ENCODE measurements at places on chromosomes 5 and 9. TPM values are rescaled to one million over a fixed set of nuclear protein-coding genes. Genes with fewer than 3 reads are reported as not detected.

GRCh38 chr5:74670396-74671038 lies 14.5 kb upstream of the HEXB start:
- DNase-seq = no peak

SLC35D2 gene
- 38.5 TPM for total RNA-seq

DNA sequence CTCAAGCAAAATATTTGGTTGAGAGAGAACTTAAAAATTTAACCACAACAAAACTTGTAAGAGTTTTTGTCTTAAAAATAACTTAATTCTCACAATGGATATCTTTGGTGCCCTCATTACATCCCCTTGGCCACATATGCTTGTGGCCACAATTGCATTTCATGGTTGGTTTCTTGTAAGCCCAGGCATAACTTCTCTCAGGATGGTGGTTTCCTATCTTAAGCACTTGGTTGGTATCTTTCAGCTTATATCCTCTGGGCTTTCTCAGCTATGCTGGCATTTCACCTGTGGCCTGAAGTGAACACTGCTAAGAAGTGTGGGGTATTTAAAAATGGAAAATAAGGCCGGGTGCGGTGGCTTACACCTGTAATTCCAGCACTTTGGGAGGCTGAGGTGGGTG lies 212.4 kb upstream of the MEF2C start:
- no peak for DNase-seq

DNA sequence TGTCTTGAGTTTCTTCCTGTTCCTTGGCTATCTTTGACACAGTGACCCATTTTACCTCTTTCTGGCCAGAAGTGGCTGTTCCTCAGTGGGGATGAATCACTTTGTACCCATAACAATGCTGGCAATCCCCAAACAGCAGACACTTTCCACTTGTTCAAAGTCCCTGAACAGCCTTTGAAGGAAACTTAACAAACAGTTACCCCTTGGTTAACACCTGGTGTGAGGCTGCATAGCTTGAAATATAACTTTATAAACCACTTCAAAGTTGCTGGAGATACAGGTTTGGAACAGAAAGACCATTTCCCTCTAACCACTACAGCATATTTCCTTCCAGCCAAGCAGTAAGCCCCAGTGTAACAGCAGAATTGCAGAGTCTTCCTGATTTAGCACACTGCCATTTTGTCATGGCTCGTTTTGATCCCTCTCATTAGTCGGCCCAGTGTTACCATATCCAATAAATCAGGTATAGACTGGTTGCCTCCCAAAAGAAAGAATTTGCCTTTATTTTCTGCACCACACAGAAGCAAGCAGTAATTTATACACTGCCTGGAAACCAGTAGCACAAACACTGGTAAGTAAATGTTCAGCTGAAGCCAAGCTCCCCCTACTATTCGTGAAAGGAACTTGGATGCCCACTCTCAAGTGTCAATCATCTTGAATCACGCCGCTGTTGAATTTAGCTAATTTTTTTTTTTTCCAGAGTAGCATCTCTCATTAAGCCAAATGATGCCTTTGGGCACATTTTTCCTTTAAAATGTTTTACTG lies 225.9 kb downstream of the PIK3R1 start:
- DNase-seq = no peak

ORM2 gene
- 1.2 TPM for total RNA-seq

DNA sequence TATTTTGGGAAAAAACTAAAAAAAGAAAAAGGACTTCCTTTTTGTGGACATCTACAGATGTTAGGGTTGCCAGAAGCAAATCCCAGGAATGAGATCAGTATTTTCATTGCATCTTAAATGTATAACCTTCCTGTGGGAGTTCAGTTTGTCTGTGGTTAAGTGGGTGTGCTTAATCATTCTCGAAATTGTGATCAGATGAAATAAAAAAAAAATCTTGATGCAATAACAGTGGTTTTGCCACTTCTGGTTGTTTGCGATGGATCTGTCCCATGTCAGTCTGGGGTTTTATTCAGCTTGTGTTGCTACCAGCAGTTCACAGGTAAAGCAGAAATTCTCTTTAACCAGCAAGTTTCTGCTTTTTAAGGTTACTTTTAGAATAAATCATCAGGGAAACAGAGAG lies 179.0 kb downstream of the MAN2A1 start:
- no peak for DNase-seq

GABBR2 gene
- under 0.01 TPM for total RNA-seq

DNA sequence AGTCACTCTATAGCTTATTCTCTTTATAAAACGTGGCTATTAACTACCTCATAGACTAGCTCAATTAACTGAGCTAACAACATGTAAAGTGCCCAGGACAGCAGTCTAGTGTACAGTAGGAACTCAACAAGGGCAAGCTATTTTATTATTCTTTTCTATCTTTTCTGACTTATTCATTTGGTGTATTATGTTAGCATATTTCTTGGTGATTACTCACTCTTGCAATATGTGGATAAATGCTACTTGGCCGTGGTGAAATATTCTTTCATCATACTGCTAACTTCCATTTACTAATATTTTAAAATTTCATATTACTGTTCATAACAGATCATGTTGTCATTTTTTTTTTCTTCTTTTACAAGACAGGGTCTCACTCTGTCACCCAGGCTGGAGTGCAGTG lies 4.9 kb downstream of the SLC25A51 start:
- DNase-seq = no peak

DNA sequence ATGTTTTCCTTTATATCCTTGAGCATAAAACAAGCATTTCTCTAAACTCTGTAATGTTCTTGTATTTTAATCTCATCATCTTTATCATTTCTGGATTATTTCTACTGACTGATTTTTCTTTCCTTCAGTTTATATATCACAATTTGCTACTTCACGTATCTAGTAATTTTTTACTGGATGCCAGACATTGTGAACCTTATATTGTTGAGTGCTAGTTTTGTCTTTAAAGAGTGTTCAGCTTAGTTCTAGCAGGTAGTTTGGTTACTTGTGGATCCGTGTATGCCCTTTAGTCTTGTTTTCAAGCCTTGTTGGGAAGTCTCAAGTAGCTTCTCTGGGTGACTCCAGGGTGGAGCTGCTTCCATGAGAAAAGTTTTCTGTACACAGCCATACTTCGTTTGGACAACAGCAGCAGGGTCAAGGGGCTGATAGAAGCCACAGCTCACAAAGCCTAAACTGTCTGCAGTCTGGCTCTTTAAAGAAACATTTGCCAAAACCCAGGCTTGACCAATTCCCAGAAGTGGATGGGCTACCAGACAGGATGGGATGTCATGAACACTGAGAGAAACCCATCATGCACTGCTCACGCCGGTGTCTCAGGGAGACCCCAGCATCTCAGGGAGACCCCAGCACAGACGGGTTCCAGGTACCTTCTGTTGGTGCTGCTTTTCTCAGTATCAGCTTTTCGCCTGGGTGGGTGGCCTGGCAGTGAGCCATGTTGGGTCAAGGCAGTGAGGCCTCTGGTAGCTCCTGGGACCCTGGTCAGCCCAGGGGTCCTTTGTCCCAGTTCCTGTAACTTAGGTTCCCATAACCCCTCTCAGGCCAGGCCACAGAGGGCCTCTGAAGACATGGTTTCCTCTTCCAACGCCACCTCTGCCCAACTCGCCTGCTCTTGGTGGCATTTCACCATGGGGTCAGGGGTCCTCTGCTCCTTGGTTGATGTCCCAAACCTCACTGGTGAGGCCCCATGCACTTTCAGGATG lies 29.1 kb downstream of the TRIP13 start:
- no peak for DNase-seq

DNA sequence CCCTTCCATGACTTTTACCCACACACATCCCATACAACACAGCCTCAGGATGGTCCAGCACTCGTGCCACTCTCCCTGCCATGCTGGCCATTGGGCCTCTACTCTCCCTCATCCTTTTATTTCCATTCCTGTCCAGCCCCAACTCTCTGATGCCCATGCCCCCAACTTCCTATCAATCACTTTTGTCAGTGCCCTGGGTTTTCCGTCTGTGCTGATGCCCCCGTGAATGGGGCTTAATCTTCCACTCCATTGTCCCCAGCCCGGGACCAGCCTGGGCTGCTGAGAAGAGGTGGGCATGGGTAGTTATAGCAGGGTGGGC lies 12.6 kb upstream of the ACSL6 start:
- no peak for DNase-seq

GRCh38 chr5:136076881-136077445 lies 48.2 kb downstream of the TGFBI start:
- no peak for DNase-seq

- DNase-seq = no peak
Observed at GRCh38 chr5:18517641-18518380, 883.6 kb downstream of the TAF11L14 start.

ANKRD31 gene
- total RNA-seq = 0.67 TPM

FBLL1 gene
- not detected for total RNA-seq

- no peak for DNase-seq
Observed at GRCh38 chr5:116524966-116525365, 49.7 kb downstream of the SEMA6A start.

TMEM252 gene
- 0.69 TPM for total RNA-seq

DNA sequence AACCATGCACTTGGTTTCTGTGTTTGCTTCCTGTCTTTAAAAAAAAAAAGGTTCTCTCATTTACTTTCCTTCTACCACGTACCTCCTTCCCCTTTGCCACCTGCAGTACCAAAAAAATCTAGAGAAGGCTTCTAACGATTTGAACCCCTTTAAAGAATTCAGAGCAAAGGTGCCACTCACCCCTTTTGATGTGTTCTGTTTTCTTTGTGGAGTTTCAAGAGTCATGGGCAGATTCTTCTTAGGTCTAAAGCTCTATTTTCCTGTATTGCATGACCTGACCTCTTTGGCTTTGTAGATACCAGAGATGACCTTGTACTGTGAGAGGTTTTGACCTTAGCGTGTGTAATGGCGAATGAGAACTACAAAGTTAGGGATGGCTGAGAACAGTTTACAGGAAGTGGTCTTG lies 29.0 kb downstream of the TXNDC8 start:
- DNase-seq = no peak

SLC34A3 gene
- not detected for total RNA-seq

GRCh38 chr5:175870820-175871447 lies 444 bp upstream of the CPLX2 start:
- no peak for DNase-seq

GRCh38 chr5:142722896-142723295 lies 37.0 kb upstream of the FGF1 start:
- DNase-seq = no peak

Measured in uterus (tissue), 4 donors.